ENCODE measurements at places on chromosomes 6 and 20.

- DNase-seq, result no peak
These were observed 38.9 kb upstream of the TMEM14A start for GRCh38 chr6:52632011-52632410.

- DNase-seq, result no peak
These were observed 1.6 kb downstream of the DSP start for GRCh38 chr6:7542874-7543624.

DNA sequence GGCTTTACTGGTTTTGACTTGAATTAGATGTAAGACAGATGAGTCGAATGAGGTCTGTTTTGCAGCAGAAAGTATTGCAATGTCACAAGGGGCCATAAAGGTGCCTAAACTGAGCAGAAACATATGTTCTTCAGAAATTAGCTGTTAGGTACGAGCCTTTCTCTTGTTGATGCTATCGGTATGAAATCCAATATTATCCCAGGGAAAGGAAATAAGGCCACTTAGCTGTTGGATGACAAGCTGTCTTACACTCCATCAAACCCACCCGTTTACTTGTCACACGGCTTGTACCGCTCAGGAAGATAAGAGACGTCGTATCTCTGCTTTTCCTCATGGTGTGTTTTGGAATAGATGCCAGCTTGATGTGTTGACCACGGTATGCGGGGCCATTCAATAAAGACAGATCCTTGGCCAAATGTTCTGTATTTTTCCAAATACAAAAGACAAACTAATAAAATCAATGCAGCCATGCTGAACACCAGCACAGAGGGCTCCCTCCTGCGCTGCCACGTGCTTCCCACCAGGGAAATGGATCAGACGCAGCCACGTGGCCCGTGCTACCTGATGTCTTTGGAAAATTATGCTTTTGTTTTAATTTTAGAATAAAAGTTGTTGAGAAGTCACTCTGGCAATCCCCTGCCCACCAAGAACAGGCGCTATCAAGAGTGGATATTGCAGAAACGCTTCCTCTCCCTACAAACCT is 255.9 kb upstream of the SULF2 start:
- DNase-seq, result no peak

GRCh38 chr20:38245753-38246152 is 14.8 kb downstream of the KIAA1755 start:
- no peak for DNase-seq

DNA sequence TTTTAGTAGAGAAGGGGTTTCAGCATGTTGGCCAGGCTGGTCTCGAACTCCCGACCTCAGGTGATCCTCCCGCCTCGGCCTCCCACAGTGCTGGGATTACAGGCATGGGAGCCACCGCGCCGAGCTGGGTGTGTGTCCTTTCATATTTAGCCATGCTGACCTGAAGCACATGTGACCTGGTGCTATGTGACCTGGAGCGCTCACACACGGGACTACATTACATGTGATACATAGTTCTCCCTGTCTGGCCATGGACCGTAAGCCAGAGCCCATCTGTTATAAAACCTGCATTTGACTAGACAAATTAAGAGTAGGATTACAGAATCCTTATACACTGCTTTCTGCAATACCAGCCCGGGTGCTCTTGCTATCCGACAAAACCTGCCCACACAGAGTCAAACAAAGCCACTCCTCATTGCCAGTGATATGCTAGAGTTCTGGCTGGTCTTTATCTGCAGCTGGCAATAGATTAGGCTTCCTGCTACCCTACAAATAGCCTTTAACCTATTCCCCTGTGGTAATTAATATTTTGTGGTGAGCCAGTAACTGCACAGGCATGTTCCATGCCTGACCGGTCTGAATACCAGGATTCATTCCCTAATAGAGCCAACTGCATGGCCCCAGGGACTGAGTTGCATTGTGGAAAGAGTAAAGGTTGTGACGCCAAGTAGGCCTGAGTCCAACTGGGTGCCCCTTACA is 26.3 kb upstream of the FAM50B start:
- DNase-seq, result no peak

DNA sequence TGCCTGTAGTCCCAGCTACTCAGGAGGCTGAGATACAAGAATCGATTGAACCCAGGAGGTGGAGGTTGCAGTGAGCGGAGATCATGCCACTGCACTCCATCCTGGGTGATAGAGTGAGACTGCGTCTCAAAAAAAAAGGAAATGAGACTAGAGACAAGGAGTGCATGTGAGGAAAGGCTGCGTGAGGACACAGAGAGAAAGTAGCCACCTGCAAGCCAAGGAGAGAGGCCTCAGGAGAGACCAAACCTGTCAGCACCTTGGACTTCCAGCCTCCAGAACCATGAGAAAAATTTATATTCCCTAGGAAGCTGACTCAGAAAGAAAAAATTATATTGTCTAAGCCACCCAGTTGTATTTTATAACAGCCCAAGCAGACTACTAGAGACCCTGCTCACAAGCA is 7.4 kb upstream of the BEND3 start:
- DNase-seq, result no peak

GRCh38 chr6:94372229-94372628 is 952.9 kb upstream of the EPHA7 start:
- no peak for DNase-seq

DNA sequence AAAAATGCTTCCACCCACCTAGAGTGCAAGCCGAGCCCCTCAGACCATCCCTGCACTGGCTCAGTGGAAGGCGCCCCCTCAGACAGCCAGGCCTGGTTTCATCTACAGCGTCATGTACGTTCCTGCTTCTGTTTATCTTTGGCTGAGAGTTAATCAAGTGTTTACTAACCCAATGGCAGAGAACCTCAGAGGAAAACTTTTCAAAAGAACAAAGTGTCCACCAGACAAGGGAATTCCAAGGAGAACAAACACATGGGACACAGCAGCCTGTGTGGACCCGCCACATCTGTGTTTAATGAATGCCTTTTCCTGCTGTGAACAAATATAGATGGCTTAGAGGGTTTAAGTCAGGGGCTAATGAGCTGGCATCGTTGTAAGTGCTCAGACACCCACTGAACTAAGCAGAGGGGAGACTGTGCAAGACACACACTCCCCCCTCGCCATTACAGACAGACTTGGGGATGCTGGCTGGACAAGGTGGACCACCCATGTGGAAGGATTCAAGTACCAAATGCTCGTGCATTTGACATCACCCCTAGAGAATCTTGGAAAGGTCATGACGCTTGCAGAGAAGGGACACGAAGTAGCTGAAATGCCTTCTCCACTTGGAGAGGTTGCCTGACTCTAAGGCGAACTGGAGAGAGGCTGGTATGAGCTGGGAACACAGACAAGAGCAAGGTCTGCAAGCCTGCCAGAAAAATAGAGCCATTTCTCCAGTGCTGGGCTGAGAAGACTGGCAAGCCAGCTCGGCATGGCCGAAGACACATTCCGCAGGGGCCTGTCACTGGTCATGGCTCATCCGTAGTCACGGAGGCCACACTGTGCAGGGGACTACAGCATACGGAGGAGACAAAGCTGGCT is 53.5 kb upstream of the NXT1 start:
- no peak for DNase-seq

DNA sequence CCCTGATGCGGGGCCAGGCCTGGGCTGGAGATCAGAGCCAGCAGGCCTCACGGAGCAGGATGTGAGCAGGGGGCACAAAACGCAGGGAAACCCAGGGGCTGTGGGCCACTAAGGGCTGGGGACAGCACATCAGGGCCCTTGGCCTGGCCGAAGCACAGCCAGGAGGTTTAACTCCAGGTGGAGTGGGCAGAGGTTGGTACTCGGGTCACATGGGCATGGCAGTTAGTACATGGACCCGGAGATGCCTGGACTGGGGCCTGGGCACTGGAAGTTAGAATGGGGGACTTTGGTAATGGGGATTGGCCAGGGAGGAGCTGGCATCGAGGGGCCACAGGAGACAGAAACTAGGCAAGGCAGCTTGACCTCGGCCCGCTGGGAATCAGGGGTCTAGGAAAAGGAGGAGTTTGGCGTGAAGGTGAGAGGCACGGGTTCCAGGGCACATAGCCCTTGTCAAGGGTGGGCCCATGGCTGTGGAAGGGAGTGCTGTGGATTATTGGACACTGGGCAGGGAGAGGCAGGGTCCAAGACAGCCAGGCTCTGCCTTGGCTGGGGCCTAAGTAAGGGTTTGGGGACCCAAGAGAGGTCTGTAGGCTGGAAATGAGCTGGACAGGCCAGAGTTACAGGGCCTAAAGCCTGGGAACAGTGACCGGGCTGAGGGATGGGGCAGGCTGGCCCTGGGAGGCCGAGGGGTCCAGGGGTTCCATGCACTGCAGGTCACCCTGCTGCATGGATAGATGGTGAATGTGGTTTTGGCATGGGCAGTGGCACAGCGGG is 41.6 kb upstream of the CD93 start:
- DNase-seq, result no peak

DNA sequence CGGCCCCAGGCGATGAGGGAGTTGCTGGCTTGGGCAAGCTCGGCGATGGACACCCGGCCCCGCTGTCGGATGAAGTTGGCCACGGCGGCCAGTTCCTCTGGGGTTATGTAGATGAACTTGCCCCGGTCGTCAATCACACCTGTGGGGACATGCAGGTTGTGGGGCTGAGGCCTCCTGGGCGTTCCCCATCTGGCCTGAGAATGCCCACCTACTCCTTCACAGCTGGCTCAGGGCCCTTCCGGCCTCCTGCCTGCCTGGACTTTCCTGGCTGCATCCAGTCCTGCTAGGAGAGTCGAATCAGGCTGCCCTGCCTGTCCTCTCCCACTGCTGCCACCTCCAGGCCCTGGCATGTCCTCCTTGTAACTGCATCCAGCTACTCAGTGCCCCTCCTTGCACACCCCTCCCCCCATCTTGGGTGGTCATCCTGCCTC is 13.8 kb downstream of the DDRGK1 start:
- no peak for DNase-seq

DNA sequence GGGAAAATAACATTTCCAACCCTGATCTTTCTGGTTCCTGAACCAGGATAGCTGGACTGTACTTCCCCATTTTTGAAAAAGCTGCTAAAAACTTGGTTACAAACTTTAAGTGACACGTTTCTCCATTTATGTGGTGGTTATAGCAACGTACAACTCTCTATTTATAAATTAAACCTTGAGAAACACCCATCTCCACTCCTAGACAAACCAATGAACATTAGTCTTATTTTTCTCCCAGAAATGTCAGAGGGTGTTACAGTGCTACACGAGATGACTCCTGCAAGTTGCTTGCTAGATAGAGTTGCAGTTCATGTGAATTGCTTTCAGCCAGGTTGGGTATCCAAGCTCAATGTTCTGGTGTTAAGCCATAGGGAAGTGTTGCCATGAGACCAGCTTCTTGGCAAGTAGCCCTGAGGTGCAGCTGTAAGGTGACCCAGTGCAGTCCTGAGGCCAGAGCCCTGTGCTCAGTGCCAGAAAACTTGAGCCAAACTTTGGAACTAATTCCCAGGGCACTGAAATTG is 51.3 kb upstream of the REV3L start:
- DNase-seq, result no peak

- DNase-seq, result peak; percentile 94
These were observed 30.1 kb downstream of the TRIM38 start for GRCh38 chr6:25992413-25993340.

GRCh38 chr6:2857580-2858337 is 16.1 kb upstream of the SERPINB1 start:
- peak; percentile 78 for DNase-seq

GRCh38 chr6:81897793-81898192 is 145.3 kb upstream of the TENT5A start:
- DNase-seq, result no peak

DNA sequence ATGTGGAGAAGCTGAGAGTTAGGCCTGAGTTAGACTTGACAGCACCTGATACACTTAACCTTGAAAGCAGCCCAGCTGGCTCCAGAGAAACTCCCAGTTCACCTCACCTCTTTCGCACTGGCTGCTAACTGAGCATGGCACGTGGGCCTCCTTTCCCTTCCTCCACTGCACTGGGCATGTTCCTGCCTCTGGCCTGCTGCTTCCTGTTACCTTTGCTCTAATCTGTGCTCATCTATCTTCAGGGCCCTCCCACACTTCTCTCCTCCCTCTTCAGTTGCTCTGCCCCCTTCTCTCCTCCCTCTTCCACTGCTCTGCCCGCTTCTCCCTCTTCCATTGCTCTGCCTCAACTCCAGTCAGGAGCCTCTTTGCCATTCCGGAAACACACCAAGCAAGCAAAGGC is 13.7 kb upstream of the UBE2V1 start:
- DNase-seq, result no peak

- no peak for DNase-seq
These were observed 63.8 kb downstream of the ADTRP start for GRCh38 chr6:11714798-11715285.

DNA sequence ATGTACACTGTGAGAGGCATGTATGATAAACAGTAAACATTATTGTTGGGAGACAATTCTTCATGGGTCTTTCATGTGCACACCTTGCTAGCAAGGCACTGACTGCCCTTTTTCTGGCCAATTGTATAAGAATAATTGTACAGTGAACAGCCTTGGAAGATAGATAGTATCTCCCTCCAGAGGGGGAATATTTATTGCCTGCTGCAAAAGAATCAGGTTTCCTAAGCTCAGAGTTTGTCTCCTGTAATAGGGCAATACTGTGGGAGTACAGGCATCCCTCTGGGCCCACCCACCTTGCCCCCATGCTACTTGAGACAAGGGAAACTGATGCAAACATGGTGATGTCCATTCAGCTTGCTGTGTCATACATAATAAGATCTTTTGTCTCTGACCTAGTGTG is 442.2 kb downstream of the HDGFL1 start:
- DNase-seq, result no peak

DNA sequence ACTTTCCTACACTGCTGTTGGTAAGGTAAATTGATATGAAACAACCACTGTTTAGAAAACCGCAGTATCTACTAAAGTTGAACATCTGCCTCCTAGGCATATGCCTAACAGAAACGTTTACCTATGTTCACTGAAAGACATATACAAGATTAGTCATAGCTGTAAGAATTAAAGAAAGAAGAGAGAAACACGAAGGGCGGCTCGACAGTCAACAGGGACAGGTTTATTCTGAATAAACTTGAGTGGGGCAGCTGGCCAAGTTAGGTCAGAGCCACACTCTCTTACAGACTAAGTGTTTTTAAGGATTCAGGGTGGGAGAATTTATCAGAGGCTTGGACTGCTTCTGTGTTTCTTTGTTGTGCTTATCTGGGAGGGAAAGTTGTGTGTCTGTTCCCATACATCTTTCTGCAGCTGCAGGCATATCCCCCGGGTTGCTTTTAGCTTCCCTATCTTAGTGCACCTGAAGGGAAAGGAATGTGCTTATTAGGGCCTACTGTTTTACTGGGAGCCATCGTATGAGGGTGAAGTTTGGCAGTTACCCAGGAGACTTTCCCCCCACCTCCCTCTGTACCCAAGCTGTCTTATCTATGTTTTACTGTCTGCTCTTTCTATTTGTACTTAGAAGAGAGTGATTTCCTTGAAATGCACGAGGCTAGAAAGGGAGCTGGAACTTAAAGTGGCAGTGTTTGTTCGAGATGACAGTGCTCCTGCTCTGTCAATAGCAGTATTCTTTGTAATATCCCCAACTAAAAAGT is 20.4 kb downstream of the PROCR start:
- no peak for DNase-seq

All from stimulated activated CD4-positive, alpha-beta T cell treated with anti-CD3 and anti-CD28 coated beads, Interleukin-15, amount 100 ng/mL, for 48 hours (primary cell).